Fibroblast of gingiva (primary cell): ENCODE measurements at places on chromosomes 2 and 18.

GRCh38 chr18:57768537-57769326 lies 34.4 kb downstream of the ATP8B1 start:
- DNase-seq, result peak; percentile 86

- peak; percentile 61 for DNase-seq
Observed at GRCh38 chr2:200662727-200663126, 76.9 kb downstream of the AOX1 start.

GRCh38 chr2:178828486-178828881 lies 21.3 kb upstream of the TTN start:
- DNase-seq, result no peak

DNA sequence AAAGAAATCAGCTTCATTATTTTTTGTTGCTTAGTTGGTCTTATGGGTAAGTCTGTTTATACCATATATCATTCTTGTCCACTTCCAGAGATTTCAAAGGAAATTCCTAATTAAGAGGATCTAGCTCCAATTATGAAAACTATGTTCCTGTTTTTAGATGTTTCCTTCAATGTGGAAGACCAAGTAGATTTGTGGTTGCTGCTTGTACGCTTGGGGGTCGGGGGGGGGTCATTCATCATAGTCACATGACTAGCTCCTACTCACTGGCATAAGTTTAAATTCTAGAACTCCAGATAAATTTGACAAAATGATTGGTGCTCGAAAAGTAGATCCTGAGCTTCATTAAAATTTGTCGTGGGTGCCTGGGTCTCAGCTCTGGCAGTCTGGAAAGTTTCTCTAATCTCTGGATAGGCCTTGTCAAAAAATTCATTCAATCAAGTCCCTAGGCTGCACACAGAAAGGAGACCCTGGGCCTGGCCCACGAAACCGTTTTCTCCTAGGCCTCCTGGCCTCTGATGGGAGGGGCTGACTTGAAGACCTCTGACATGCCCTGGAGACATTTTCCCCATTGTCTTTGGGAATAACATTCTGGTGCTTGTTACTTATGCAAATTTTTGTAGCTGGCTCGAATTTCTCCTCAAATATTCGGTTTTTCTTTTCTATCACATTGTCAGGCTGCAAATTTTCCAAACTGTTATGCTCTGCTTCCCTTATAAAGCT lies 62.5 kb downstream of the MEP1B start:
- DNase-seq, result no peak

DNA sequence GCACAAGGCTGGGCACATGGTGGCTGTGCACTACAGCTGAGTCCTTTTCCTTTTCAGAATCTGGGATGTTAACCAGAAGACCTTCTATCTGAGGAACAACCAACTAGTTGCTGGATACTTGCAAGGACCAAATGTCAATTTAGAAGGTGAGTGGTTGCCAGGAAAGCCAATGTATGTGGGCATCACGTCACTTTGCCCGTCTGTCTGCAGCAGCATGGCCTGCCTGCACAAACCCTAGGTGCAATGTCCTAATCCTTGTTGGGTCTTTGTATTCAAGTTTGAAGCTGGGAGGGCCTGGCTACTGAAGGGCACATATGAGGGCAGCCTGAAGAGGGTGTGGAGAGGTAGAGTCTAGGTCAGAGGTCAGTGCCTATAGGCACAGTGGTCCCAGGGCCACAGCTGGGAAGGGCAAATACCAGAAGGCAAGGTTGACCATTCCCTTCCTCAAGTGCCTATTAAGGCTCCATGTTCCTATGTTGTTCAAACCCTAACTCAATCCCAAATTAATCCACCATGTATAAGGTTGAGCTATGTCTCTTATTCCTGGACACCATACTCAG lies 2.2 kb downstream of the IL1RN start:
- DNase-seq, result no peak

DNA sequence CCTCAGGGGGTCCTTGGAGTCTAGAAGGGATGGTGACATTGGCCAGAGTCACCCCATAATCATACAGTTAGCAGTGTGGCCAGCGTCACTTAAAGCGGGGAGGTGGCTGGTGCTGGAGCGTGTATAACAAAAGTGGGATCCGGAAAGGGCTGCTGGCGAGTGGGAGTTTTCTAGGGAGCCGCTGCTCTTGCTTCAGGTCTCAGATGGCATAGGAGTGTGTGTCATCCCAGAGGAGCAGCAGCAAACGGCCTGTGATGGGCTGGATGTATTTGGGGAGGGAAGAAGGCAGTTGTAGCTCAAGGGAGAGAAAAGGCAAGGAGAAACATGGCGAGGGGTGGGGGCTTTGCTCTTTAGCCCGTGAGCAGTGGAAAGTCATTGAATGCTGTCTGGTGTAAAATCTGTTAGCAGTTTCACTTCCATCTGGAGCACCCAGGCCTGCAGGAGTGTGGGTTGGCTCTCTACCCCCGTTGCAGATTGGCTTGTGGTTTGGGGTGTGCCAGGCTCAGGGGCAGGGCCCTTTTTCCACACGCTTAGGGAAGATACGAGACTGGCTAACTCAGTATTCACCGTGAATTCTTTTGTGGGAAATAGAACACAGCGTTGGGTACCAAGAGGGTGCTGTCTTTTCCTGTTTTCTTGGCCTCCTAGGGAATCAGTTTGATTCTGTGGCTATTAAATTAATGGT lies 120.5 kb downstream of the AGAP1 start:
- peak; percentile 72 for DNase-seq

- DNase-seq, result no peak
Observed at GRCh38 chr2:122148128-122148767, 392.8 kb downstream of the TSN start.

DNA sequence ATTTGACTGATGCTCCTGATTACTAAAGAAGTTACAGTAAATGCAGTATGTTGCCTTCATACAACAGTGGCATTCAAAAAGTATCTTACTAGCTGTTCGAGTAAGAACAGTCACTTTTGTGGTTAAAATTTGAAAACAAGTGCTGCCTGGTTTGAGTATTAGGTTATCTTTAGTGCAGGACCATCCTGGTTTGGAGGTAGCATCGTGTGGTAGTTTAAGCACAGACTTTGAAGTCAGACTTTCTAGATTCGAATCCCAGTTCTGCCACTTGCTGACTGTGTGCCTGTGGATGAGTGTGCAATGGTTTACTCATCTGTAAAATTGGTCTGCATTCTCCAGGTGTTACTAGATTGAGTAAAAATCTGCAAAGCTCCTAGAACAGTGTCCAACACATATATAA lies 96.8 kb downstream of the SGPP2 start:
- DNase-seq, result no peak

DNA sequence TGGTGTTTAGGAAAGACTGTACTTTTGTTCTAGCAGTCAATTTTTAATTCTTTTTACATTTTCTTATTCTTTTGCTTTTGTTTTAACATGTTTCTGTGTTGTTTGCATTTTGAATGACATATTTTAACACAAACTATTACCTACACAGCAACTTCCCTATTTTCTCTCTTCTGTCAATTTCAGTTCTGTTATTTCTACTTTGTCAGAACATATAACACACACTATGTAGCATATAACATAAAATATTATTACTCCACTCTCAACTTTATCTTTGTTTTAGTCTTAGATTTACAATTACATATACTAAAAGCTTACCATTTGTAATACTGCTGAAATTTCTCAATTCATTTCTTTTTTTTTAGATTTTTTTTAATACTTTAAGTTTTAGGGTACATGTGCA lies 372.7 kb upstream of the VWC2L start:
- DNase-seq, result no peak

- no peak for DNase-seq
Observed at GRCh38 chr2:33620-34019, 12.7 kb downstream of the FAM110C start.

GRCh38 chr2:59744436-59744835 lies 809.0 kb downstream of the BCL11A start:
- no peak for DNase-seq

- DNase-seq, result no peak
Observed at GRCh38 chr2:78913257-78913656, 112.2 kb upstream of the REG3G start.

DNA sequence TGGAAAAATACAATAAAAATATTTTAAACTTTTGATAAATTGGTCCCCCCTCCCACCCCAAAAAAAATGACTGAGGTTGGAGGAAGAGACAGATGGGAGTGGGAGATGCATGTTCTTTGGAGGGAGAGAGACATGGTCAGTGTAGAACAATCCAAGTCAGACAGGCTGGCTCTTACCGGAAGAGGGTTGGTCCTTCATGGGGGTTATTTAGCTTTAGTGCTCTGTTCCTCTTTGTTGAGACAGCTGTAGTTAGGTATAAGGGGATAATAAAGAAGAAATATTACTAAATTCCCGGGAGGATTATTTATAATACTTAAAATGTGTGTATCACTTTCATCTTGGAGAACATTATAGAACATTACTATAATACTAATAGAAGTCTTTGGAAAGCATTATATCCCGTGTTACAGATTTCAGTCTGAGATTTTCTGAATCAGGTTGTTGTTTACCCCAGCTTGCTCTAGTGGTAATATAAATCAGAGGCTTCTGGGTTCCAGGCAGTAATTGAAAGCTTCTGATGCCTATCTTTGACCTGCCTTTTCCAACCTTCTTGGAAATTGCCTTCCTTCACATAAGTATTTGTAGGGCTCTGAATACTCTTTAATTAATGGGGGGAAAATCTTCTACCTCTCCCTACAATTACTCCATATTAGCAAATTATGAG lies 87.7 kb downstream of the SPTBN1 start:
- DNase-seq, result no peak

DNA sequence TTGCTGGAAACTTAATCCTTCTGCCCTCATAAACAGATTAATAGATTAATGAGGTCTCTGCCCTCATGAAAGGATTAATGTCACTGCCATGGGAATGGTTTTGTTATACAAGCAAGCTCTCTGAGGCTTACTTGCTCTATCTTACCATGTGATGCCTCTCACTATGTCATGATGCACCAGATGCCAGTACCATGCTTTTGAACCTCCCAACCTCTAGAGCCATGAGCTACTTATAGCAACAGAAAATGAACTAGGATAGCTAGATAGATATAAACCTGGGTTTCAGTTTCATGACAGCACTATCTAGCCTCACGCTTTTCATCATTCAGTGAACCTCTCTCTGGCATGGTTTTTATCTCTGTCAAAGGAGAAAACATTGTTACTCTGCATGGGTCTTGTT lies 371.6 kb upstream of the LRP1B start:
- no peak for DNase-seq

- peak; percentile 43 for DNase-seq
Observed at GRCh38 chr18:31942291-31942998, 483 bp downstream of the TRAPPC8 start.

DNA sequence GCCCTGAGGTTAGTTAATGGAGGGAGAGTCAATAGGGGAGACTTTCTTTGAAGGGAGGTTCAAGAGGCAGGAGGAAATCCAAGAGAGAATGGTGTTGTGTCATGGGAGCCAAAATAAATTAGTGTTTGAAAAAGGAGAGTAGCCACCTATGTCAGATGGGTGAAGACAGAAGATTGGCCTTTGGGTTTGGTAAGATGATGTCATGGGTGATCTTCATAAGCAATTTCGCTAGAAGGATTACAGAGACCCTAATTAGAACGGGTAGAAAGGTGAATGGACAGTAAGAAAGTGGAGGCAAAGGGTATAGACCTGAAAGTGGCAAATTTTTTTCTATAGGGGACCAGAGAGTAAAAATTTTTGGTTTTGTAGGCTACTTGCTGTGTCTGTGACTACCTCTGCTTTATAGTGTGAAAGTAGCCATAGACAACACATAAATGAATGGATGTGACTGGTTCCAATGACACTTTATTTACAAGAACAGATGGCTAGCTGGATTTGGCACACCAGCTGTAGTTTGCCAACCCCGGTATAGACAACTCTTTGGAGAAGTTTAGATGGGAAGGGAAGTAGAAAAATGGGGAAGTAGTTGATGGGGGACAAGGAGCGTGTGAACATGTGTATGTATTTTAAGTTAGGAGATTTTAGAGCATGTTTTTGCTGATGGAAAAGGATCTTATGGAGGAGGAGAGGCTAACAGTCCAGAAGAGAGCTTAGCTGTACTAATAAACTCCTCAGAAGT lies 9.3 kb downstream of the STAMBP start:
- no peak for DNase-seq
